Mammary epithelial cell (primary cell): ENCODE measurements at places on chromosomes 3 and 15. TPM values are rescaled to one million over a fixed set of nuclear protein-coding genes. Genes with fewer than 3 reads are reported as not detected.
A peak's percentile ranks its signal among the peaks of the same experiment; 100 is the strongest.

MYLK gene
- total RNA-seq: 1,758 TPM

MYO9A gene
- total RNA-seq: 43.2 and 44.3 TPM in 2 replicates

SQOR gene
- total RNA-seq: 67.1 and 125 TPM in 2 replicates

- DNase-seq: peak; percentile 69
These were observed 28.5 kb downstream of the SCG5 start for GRCh38 chr15:32669896-32670611.

DNA sequence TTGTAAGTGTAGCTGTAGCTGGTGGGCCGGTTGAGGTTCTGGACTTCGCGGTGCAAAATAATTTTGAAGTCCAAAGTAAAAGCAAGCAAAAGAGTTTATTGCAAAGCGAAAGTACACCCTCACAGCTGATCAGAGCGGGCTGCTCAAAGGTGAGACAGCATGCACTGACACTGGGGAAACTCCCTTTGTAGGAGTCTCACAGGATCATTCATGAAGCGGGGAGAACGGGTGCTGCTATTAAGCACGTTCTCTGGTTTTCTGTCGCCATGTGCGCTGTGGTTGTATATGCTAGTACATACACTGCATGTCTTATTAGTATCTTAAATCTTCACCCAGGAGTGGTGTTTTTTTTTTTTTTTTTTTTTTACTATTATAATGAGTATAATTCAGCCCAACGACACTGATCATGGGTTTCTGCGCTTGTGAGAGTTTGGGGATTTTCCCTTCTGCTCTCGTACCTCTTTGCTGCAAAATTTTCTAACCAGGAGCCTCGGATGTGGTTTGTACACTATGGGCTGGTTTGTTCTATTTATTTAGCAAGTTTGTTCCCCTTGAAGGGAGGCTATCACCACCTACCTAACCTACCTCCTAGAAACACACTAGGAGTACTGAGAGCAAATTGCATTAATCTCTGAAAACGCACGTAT lies 1.4 kb upstream of the AP4E1 start:
- peak; percentile 84 for DNase-seq

ACAD11 gene
- total RNA-seq: 32.2 TPM

DNA sequence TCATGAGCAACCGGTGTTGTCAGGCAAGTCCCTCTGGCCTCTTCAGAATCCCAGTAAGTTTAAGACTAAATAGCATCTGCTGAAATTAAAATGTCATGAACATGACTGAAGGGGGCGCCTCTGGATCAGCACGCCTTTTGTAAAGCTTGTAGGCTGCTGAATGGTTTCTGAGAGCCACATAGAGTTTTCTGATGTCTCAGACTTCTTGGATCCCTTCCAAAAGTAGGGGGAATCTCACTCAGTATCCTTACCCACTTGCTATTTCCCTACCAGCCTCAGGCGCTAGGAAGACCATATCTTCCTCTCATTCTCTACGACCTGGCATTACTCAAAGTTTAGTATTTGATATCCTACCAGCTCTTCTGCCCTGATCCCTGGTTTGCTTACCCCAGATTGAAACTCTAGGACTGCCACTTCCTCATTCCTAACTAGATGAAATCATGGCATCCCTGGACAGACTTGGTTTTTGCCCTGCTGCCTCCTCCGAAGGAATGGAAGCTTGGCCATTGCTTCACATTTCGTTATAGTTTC lies 62.7 kb upstream of the CD47 start:
- DNase-seq: peak; percentile 60

TIGIT gene
- not detected in 2 replicates for total RNA-seq

INKA1 gene
- total RNA-seq: 15.0 and 22.6 TPM in 2 replicates

PAK2 gene
- 83.7 and 136 TPM in 2 replicates for total RNA-seq

WDR93 gene
- total RNA-seq: 0.17 TPM

NRG4 gene
- total RNA-seq: 0.33 TPM

GRCh38 chr15:31257286-31257685 lies 69.3 kb upstream of the KLF13 start:
- no peak for DNase-seq

DNA sequence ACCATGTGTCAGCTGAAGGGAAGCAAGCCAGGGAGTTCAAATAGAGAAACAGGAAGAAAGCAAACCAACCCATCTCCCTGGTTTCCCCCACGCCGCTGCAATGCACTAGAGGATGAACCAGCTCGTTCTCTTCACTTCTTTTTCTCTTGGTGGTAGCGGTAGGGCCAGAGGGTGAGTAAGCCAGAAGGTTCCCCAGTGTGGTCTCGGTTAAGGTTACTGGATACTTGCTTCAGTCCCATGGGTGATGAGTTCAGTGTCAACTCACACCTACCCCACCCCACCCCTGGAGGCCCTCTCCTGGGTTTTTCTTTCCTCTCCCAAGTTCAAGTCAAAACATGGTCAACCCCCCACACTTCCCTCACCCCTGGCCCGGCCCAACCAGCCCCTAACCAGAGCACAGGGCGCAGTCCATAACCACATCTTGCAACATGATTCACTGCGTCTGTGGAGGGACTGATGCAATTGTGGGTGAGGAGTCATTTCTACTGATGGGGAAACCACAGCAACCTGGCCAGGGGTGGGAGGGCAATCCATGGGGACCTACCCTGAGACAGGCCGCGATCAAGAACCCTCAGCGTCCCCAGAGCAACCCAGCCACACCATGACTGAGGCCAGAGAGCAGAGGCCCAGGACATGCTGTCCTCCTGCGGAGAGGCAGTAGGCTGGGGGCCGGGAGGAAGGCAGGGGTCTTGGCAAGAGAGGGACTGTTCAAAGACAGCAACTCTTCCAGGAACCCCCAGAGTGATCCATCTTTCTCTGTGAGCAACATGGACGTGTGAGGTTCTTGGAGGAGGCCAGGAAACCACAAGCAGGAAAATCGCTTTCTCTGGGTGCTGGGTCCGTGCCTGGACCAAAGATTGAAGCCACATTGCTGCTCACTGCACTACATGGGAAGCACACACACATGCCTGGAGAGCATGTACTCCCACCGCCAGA lies 276.6 kb downstream of the UACA start:
- peak; percentile 93 for DNase-seq

SENP8 gene
- 4.0 and 4.1 TPM in 2 replicates for total RNA-seq

GRCh38 chr15:63879995-63880394 lies 46.2 kb upstream of the HERC1 start:
- no peak for DNase-seq

SPINK8 gene
- not detected for total RNA-seq

DNA sequence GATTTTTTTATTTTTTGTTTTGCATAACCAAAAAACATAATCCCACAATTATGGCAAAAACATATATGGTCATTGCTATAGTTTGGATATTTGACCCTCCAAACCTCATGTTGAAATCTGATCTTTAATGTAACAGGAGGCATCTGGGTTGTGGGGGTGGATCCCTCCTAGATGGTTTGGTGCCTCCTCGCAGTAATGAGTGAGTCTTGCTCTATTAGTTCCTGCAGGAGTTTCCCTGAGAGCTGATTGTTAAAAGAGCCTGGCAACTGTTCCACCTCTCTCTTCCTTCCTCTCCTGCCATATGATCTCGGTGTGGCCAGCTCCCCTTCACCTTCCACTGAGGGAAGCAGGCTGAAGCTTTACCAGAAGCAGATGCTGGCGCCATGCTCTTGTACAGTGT lies 33.2 kb upstream of the TRIM59 start:
- DNase-seq: no peak

ECE2 gene
- total RNA-seq: 0.33 TPM

DNA sequence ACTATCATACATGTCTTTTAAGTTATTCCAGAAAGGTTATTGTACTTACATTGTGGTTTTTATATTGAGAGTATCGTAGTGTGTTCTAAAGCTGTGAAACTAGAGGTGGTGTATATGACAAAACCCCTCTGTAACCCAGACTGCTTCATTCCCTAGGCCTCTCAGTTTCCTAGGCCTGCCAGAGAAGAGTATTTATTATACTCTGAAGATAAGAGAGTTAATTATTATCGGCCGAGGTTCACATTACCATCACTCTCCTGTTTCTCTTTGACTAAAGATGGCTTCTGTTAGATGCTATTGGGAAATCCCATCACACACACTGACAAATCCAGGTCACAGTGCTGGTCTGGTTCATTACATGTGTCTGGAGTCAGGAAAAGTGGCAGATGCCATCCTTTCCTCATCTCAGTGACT lies 20.5 kb downstream of the EXOSC7 start:
- no peak for DNase-seq

DNA sequence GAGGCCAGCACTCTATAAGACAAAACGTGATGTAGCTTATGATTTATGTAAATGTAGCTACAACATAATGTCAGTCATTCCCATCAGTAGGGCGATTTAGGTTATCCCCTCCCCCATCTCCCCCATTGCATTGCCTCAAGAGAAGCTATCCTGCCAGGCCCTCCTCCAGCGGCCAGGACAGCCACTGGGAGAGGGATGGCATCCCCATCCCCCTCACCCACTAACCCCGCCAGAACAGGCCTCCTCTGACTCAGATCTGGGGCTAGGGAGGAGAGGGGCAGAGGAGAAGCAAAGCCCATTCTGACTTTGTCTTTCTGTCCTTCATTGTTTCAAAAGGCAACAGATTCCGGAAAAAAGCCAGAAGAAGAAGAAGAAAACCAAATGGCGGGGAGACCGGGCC lies 32.6 kb upstream of the ESYT3 start:
- no peak for DNase-seq

DNA sequence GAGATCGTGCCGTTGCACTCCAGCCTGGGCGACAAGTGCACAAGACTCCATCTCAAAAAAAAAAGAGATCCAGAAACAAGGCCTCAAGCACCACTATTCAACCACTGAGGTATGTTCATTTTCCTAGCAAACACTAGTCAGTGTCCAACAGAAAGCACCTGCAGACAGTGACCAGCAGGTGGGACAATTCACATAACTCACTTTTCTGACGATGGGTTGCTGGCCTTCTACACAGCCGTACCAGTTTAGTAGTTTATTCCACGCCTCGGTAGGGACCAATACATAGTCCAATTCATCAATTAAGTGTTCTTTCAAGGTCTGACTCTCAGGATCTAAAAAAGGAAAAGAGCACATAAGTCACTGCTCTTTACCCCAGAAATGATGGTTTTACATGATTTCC lies 12.4 kb downstream of the USP4 start:
- no peak for DNase-seq

DNA sequence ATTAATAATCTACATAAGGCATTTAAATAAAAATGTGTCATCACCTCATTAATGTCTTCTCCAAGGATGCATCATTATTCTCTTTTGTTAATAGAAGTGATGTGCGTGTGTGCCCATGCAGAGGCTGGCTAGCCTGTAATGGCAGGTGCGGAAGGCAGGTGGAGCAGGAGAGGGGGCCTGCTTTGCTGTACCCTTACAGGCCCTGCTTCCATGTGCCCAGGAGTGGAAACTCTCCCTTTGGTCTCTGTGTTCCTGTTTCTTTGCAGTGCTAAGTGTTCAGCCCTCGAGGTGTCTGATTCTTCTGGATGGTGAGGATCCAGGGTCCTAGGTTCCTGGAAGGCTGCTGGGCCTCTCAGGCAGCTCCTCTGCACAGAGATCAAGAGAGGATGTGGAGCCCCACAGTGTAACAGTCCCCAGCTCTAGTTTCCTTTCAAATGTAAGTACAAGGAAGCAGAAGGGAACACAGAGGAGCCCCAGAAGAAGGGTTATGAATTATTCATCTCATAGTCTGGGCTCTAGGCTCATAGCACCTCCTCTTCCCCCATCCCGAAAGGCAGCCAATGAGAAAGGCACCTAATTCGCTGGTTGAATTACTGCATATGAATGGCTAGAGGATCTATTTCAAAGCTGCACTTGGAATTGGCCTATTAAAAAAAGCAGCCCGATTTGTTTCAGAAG lies 39.2 kb upstream of the AGBL1 start:
- DNase-seq: no peak
